ENCODE measurements at places on chromosomes 7 and 10. TPM values are rescaled to one million over a fixed set of nuclear protein-coding genes. Genes with fewer than 3 reads are reported as not detected.
A peak's percentile ranks its signal among the peaks of the same experiment; 100 is the strongest.

ZNF775 gene
- 3.4 TPM for total RNA-seq

- no peaks in the 10 kb centered on the region for H3K4me1 ChIP-seq
- H3K27me3 ChIP-seq, result peaks cover 43% of the 10 kb centered on the region
- H3K4me3 ChIP-seq, result no peak overlapping the region
- H3K27ac ChIP-seq, result no peak overlapping the region
Observed at GRCh38 chr10:117804470-117805011, 242.2 kb downstream of the RAB11FIP2 start.

DNA sequence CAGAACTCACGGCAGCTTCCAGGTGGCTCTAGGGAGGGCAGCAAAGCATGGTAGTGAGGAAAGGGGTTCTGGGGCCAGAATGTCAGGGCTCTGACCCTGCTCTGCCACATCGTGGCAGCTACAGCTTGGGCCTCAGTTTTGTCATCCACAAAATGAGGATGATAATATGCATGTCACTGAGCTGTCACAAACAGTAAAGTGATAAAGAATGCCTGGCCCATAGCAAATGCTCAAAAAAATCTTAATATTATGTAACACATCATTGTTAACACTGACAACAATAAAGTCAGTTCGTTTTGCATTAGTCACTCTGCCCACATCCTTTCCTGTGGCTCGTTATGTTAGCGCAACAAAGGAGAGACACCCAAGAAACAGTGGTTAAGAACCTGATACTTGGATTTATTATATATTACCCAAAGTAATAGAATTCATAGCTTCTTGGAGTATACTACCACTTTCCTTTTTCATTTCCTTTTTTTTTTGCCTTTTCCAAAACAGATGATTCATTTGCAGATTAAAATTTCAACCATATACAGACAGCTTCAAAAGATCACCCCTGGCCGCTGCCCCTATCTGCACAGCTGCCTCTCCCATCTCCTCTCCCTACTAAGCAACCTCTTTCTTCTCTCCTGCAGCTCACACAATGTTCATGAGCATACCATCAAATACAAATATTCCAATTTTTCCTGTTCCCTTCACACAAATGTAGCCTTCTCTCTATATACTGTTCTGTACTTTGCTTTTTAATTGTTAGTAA, 45.5 kb upstream of the DDC start:
- DNase-seq, result peak; percentile 14
- H3K4me1 ChIP-seq, result peaks cover 6% of the 10 kb centered on the region
- no peaks in the 10 kb centered on the region for H3K27me3 ChIP-seq
- H3K27ac ChIP-seq, result no peak overlapping the region
- H3K4me3 ChIP-seq, result no peak overlapping the region

DNA sequence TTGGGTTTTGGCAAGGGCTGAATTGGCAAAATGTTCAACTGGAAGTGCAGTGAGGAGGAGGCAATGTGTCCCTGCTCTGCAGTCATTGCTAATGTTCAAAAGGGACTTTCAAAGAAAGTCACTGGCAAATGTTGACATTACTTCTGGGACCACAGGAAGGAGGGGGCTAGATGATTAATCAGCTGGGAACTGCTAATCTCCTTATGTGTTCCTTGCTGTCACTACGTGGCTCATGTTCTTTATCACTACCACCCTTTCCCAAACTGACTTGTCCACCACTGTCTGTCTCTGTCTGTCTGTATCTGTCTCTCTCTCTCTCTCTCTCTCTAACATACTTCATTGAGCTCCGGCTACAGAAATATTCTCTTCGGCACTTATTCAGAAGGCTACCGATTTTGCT, 86.9 kb upstream of the MTPN start:
- no peaks in the 10 kb centered on the region for H3K4me1 ChIP-seq
- H3K4me3 ChIP-seq, result no peak overlapping the region
- H3K36me3 ChIP-seq, result no peaks in the 10 kb centered on the region
- H3K27me3 ChIP-seq, result no peaks in the 10 kb centered on the region
- no peak for DNase-seq

DNA sequence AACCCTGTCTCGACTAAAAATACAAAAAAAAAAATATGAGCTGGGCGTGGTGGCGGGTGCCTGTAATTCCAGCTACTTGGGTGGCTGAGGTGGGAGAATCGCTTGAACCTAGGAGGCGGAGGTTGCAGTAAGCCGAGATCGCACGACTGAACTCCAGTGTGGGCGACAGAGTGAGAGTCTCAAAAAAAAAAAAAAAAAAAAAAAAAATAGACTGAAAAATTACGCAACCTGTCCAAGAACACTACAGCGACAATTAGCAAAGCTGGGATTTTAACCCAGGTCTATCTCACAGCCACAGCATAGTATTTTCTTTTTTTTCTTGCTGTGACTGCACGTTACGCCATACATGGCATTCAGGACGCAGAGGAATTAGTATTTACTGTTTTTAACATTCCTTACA, 1.1 kb upstream of the RABGEF1 start:
- peak overlapping the region; percentile 71 for H3K4me3 ChIP-seq
- peaks cover 13% of the 10 kb centered on the region for H3K4me1 ChIP-seq
- peak; percentile 18 for DNase-seq
- no peaks in the 10 kb centered on the region for H3K27me3 ChIP-seq
- peak overlapping the region; percentile 62 for H3K27ac ChIP-seq
- no peaks in the 10 kb centered on the region for H3K36me3 ChIP-seq
